ENCODE measurements at places on chromosomes 11 and 22.

DNA sequence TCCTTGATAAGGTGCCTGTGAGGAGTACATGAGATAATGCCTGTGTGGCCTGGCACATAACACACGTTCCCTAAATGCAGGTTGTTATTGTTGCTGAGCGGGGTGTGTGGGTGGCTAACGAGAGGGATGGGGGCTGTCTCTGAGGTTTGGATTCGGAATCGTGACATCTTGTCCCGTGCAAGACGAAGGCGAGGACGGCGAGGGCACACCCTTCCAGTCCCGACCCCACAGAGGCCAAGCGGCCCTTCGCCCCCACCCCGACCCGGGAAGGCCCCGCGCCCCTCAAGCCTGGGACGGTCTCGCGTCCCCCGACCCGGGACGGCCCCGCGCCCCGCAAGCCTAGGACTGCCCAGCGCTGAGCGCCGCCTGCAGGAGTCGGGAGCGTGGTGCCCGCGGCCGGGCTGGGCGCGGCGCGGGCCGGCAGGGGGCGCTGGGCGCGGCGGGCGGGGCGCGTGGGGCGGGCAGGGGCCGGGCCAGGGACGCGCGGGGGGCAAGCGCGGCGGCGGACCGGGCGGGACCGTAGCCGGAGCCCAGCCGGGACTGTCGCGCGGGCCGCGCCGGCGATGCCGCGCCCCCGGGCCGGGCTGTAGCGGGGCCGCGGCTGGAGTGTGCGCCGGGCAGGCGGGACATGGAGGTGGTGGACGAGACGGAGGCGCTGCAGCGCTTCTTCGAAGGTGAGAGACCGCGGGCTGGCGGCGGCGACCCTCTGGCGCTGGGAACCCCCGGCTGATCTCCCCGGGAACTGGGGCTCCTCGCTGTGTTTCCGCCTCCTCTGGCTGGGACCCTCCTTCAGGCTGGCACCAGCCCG, at the start of gene MYRF:
Gene MYRF (plus strand): TSS at position 520 of the 808 bp plus-strand sequence. CDS start 109 bp downstream, at position 629.
- DNase-seq: no peak

- DNase-seq: no peak
Observed at GRCh38 chr22:23122992-23123803, 18.6 kb downstream of the RSPH14 start.

DNA sequence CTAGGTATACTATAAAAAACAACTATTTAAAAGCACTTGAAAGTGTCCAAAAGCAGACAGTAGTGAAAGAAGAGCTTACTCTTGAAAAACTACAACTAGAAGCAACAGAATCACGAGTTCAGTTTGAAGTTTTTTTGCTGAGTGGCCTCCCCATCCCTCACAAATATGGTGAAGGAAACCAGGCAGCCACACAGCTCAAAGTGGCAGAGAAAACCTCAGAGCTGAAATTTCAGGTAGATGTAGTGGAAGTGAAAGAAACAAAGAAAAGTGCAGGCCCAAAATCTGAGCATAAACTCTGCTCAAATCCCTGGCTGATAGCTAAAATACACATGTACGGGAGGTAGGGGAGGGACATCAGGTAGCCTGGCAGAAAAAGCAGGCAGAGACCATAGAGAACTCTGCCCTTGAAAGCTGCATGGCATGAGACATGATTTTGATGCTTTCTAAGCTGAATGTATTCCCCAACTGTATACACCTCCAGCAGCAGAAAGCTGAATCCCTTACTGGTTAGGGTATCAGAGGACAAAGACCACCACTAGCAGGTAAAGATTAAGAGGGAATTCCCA, 12.1 kb downstream of the BTBD10 start:
- DNase-seq: no peak

- no peak for DNase-seq
Observed at GRCh38 chr22:28411125-28411524, 268.5 kb downstream of the TTC28 start.

DNA sequence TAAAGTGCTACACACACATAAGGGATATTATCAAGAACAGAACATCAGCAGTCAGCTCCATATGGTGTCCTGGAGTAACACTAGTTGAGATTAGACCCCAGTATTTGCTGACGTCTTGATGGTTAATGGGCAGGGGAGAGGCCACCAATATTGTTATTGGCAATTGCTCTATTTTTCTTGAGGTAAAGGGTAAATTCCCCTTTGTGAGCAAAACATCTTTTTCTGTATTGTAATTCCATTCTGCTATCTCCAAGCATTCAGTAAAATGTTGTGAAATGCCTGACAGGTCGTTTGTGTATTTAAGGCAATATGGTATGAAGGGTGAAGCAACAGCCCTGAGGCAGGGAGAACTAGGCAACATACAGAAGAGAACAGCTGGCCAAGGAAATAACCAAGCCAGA, 21.9 kb downstream of the PC start:
- DNase-seq: no peak

GRCh38 chr11:12591706-12592105, 82.5 kb upstream of the TEAD1 start:
- no peak for DNase-seq

DNA sequence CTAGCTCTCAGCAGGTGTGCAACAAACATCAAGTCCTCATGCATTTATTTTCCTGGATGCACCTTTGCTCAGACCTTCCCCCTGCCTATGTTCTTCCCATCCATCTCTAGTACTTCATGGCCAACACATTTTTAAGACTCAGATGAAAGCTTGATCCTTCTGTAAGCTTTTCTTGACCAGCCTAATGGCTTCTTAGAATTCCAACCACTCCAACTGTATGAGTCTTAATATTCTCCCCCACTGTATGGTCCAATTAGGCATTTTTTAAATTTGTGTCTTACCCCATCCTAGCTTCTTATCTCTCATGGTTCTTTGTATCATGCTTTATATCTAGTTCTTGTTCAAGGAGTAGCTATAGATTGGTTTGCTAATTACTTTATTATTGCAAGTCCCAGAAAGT, 44.8 kb downstream of the TENM4 start:
- DNase-seq: no peak

DNA sequence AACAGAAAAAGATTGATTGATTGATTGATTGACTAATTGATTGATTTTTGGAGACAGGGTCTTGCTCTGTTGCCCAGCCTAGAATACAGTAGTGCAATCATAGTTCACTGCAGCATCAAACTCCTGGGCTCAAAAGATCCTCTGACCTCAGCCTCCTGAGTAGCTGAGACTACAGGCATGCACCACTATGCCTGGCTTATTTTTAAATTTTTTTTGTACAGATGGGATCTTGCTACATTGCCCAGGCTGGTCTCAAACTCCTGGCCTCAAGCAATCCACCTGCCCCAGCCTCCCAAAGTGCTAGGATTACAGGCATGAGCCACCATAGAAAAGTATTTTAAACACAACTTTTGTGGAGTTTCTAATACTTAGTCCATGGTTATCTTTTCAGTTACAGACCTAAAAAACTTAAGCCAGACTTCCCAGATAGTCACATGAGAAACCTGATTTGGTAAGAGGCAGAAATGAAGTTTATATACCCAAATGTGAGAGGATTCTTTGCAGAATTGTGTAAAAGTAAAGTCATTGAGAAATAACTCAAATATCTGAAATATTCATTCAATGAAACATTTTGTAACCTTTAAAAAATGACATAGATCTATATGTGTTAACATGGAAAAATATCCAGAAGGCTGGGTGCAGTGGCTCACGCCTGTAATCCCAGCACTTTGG, 186.5 kb downstream of the SWAP70 start:
- no peak for DNase-seq

DNA sequence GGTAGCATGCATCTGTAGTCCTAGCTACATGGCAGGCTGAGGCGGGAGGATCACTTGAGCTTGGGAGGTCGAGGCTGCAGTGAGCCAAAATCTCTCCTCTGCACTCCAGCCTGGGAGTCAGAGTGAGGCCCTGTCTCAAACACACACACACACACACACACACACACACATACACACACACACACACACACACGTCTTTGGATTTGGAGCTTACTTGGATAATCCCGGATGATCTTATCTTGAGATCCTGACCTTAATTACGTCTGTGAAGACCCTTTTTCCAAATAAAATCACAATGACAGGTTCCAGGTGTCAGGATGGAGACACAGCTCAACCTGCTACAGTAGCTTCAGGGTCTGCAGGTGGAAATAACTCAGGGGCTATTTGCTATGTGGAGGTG, 1.1 kb downstream of the UPB1 start:
- DNase-seq: no peak

GRCh38 chr11:26048271-26048670, 283.7 kb upstream of the ANO3 start:
- DNase-seq: no peak

DNA sequence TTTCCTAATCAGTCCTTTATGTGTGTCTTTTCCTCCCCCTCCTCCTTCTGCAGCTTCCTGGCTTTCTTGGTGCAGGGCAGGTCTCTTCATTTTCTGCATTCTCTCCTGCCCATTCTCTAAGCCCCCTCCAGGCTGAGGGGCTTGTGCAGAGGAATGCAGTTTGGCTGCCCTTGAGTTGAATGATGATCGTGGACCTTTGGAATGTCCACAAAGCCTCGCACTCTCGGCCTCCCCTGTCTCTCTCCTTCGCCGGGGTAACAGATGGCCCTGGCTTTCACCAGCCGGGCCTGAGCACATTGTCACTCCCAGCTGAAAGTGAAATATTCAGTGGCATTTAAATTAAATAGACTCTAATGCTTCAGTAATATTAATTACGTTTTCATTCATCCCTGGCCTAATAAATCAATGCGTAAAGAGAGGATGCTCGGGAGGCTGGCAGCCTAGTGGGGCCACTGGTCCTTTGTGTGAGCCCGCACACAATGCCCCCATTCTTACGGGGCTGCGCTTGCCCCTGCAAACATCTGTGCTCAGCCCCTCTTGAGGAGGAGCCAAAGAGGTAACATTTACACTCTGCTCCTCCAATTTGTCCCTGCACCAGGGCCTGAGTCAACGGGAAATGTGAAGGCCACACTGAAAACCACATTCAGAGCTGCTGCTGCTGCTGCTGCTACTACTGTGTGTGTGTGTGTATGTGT, 64.9 kb upstream of the PAX6 start:
- DNase-seq: no peak

DNA sequence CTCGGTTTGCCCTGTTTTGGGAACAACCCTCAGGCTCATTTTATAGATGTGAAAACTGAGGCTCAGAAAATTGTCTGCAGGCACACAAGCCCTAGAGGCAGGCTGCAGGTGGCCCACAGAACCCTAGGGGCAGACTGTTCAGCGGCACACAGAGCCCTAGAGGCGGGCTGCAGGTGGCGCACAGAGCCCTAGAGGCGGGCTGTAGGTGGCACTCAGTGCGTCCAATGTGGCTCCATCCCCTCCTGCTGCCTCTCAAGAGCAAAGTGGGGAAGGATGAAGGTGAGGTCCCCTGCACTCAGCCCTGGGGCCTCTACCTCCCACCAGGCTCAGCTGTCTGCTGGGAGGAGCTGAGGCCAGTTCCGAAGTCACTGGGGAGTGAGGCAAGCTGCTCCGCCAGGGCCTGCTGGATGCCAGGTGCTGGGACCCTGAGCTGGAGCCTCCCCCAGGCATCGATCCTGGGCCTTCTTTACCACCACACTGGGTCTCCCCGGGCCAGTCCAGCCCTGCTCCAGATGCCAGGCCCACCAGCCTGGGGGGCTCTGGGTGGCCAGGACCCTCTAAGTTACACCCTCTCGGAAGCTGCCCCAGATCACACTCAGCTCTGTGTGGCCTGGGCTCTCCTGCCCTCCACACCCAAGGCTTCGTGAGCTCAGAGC, 2.3 kb downstream of the ACY3 start:
- no peak for DNase-seq

- no peak for DNase-seq
Observed at GRCh38 chr22:48093981-48094380, 1331.5 kb downstream of the TBC1D22A start.

GRCh38 chr11:2662430-2663299, 37.1 kb downstream of the KCNQ1OT1 start:
- DNase-seq: no peak

GRCh38 chr11:12134236-12134585, 23.8 kb downstream of the MICAL2 start:
- no peak for DNase-seq

DNA sequence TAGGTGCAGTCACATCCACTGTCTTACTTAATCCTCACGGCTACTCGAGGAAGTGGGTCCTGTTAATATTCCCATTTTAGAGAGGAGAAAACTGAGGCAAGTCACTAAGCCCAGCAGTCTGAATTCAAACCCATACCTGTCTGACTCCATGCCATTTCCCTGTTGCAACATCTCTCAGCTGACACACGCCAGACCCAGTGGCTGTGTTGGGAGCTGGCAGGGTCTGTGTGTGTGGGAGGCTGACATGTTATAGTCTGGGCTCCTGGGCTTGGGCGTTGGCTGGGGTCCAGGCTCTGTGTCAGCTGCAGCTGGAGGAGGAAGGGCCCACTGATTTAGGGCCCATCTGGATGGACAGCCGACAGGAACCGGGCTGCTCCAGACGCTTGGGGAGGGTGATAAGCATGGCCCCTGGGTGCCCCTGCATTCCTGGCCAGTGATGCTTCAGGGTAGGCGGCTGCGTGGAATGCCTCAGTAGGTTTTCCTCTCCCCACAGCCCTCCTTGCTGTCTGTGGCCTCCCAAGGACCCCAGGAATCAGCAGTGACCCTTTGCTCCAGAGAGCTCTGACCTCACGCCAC, 562.5 kb downstream of the MN1 start:
- DNase-seq: no peak

DNA sequence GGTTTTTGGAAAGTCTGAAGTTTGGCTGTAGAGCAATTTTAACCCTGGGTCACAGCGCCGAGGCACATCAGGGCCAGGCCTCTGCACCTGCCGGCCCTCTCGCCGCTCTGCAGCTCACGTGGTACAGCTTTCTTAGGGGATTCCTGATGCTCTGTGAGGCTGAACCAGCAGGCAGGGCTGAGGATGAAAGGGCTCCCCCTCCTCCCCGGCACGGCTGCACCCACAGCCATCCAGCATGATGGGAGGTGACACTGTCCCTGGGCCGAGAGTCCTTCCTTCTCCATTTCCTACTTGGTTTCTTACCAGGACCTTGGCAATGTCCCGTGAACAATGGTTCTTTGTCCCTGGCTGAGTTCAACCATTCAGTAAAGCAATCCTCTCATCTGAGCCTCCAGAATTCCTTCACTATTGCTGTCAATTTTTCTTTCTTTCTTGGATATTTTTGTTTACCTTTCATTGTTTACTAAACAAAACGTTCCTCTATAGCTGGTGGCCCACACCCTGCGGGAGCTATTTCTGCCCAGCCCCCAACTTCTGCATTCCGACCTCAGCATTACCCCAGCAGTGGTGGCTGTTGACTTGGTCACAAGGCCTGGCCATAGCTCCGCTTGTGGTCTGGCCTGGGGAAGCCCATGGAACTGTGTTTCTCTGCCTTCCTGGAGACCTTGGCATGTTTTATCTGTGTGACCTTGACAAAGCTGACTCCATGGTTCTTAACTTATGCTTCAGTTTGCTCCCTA, 172.8 kb upstream of the B3GAT1 start:
- DNase-seq: no peak

DNA sequence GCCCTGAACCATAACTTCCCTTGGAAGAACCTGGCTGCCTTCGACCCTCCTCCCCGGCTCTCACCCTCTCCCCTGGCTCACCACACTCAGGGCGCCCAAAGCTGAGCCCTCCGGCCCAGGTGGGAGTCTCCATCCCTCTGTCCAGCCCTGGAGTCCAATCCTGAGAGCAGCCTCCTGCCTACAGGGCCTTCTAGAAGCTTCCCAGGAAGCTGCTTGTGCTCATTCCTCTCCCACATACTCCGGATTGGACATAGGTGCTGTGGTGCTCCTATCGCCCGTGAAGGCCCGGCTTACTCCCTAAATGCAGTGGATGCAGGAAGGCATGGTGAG, 1332.0 kb downstream of the BRD1 start:
- DNase-seq: no peak

GRCh38 chr11:64230985-64231365, 627 bp downstream of the DNAJC4 start:
- DNase-seq: no peak

GRCh38 chr11:1161410-1162137, 3.8 kb downstream of the MUC5AC start:
- DNase-seq: no peak

All from stimulated activated CD4-positive, alpha-beta T cell treated with anti-CD3 and anti-CD28 coated beads, TNF-alpha, amount 100 ng/mL, for 24 hours (primary cell).